ENCODE measurements at places on chromosomes 6 and 20.

- DNase-seq = no peak
Observed at GRCh38 chr6:74439123-74439811, 743.3 kb downstream of the CD109 start.

DNA sequence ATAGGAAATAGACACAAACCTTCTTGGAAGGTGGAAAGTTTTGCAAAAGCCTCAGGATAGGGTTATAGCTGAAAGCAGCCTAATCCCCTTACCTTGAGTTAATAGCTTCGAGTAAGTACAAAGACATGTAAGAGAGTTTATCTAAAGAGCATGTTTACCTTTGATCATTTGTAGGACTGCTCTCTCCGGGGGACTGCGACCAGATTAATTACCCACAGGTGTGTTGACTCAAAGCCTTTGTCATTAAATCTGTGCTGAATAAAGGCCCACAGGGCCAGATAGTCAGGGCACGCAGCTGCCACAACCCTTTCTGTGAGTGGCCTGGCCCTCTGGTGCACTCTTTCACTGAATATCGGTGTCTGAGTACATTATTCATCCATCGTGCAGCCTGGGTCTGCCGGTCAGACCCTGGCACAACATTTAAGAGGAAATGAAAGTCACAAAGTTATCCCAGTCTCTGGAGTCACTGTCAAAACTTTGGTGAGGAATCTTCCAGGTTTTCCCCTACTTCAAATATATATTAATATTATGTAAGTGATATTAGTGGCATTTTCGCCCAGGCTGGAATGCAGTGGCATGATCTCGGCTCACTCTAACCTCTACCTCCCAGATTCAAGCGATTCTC lies 5.4 kb upstream of the MICA start:
- DNase-seq = no peak

DNA sequence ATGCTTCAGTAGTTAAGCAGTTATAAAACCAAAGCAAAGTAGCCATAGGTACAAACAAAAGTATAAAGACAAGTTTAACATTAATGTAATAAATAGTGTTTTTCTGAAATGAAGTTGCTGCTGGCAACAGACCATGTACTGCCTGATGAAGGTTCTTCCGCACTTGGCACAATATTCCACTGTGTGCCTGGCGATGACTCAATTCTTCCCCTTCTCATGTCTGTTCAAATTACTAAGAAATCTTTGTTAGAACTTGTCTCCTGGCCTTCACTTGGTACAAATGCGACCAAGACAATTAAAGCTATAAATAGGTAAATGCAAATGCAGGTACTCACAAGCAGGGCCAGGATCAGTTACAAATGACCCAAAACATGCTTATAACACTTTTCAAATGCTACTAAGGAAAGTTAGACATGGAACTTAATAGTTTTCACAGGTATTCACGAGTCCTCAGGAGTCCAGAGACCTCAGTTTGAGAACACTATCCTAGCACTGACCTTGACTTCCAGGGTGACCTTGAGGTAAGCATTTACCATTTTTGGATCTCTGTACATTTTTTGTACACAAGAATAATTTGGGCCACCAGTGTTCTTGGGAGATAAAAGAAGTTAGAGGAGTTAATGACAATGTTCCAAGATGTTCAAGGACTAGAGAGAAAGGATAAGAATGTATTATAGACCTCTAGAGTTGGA lies 8.1 kb upstream of the DDR1 start:
- no peak for DNase-seq

DNA sequence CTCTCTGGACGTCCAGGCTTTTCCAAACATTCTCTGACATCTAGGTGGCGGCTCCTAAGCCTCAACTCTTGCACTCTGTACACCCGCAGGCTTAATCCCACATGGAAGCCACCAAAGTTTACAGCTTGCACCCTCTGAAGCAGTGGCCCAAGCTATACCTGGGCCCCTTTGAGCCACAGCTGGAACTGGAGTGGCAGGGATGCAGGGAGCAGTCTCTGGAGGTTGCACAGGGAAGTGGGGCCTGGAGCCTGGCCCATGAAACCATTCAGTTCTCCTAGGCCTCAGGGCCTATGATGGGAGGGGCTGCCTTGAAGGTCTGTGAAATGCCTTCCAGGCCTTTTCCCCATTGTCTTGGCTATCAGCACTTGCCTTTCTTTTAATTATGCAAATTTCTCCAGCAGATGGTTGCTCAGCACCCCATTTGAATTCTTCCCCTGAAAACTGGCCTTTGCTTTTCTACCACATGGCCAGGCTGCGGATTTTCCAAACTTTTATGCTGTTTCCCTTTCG lies 64.9 kb downstream of the IRF4 start:
- DNase-seq = no peak

DNA sequence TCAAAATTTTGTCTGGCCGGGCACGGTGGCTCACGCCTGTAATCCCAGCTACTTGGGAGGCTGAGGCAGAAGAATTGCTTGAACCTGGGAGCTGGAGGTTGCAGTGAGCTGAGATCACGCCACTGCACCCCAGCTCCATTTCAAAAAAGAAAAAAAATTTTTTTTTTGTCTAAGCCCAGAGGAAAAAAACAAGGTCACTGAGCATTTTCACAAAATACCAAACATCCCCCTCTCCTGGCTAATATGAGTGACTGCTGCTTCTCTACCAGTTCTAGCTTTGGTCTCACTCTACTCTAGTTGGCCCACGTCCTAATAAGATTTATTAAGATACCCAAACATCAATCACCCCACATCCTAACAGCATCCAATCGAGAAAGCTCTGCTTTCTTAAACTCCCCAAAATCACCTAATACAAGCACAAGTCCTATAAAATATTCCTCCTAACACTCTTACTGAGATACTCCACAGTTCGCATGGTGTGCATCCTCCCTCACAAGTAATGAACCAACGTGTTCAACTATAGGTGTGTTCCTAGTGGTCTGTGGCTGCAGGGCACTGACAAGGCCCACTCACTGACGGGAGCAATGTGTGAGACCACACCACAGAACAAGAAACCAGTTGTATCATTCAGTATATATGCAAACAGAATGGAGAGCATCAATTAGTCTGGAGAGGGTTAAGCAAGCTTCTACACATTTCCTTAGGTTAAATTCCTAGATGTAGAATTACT lies 64.2 kb downstream of the FKBP5 start:
- DNase-seq = no peak

DNA sequence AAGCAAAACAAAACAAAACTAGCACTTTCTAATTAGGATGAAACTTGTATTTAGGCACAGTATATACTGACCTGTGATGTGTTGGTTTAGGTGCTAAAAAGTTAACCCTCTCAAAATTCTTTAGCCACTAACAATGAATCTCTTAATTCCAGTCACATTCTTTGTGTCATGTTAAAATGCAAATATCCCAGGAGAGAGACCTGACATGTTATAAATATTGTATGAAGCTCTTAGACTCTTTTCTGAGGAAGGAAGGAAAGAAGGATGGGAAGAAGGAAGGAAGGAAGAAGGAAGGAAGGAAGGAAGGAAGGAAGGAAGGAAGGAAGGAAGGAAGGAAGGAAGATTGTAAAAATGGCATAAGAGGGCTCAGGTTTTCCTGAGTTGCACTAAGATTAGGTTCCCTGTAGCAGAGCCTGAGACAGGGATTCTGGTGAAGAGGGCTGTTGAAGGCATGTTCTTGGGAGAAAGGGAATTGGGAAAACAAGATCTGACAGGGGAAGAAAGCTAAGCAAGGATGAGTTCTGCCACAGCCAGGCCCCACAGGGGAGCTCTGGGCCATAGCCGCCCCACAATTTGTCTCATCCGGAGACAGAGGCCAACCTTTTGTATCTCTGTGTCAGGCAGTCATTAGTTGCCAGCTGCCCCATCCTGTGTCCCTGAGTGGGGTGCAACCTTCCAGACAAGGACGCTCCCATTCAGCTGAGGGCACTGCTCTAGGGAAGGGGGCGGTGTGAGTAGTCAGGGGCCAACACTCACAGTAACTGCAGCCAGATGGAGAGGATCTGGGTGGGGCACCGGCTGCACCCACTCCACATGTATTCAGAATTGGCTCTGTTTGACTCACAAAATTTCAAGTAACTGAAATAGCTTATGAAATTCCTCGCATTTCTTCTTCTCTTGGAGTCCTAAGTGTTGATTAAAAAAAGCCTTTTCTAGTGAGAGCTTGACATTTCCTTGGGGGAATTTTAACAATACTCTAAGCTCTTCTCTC lies 189.3 kb upstream of the ARG1 start:
- DNase-seq = no peak

- DNase-seq = no peak
Observed at GRCh38 chr6:119960456-119960855, 610.9 kb upstream of the MAN1A1 start.

- DNase-seq = no peak
Observed at GRCh38 chr6:16947375-16948015, 154.4 kb upstream of the STMND1 start.

GRCh38 chr6:26124781-26125685 lies 37.8 kb downstream of the HFE start:
- DNase-seq = peak; percentile 17

- no peak for DNase-seq
Observed at GRCh38 chr6:155011809-155012291, 16.7 kb downstream of the TIAM2 start.

- DNase-seq = no peak
Observed at GRCh38 chr6:140812636-140813035, 1320.1 kb upstream of the GJE1 start.

GRCh38 chr6:86949771-86950170 lies 12.4 kb downstream of the HTR1E start:
- DNase-seq = no peak

DNA sequence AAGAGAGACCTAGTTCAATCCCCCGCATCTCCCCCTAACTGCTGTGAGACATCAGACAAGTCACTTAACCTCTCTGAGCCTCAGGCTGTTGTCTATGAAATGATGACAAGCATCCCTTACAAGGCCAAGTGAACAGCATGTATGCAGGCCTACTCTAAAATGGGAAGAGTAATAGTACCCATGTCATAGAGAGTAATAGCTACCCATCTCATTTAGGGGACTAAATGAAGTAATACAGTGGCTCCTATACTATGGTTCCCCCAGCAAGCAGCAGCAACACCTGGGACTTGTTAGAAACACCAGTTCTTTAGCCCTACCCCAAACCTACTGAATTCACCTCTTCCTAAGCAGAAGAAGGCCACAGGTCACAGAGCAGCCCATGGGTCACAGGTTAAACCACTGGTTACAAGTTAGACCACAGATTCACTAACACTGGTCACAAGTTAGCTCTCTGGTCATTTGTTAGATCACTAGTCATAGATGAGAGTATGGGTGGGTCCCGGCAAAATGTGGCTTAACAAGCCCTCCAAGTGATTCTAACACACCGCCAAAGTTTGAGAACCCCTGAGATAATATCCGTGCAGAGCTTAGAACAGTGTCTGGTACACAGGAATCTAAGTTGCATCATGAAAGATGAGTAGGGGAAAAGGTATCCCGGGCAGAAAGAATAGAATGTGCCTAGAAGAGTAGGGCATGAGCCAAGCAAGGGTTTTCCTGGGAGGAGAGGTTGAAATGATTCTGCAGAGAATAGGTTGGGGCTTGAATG lies 1.4 kb downstream of the DEFB124 start:
- DNase-seq = no peak
